DMS79 treated with DMSO at 0.1 percent for 48 hours (cell line): ENCODE measurements at places on chromosomes 7 and 10.
A peak's percentile ranks its signal among the peaks of the same experiment; 100 is the strongest.

DNA sequence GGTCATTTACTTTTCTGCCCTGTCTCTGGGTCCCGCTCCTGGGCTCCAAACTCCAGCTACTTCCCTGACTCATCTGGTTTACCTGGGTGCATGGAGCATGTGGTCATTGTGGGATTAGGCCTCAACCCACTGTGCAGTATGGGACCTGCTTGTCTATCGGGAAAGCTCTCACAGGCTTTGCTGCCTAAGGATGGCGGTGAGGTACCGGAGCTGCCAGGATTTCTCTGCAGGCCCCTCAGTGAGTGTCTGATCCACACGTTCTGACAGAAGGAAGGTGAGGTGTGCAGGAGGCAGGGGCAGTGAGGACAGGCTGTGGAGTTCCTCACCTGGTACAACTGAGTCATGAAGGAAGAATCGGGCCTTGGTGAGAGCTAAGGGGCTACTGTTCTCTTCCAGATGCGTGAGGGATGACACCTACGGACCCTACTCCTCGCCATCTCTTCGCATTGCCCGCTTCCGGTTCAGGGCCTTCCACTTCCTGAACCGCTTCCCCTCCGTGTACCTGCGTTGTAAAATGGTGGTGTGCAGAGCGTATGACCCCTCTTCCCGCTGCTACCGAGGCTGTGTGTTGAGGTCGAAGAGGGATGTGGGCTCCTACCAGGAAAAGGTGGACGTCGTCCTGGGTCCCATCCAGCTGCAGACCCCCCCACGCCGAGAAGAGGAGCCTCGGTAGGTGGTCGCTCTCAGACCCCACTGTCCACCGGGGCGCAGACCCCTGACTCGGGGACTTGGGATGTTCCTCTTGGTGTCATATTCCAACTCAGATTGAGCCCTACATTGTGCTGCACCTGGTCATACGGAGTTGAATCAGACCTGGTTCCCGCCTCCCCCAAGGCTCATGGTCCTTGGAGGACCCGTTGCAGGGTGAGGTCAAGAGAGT, 56.7 kb downstream of the C10orf120 start:
- no peak for DNase-seq

DNA sequence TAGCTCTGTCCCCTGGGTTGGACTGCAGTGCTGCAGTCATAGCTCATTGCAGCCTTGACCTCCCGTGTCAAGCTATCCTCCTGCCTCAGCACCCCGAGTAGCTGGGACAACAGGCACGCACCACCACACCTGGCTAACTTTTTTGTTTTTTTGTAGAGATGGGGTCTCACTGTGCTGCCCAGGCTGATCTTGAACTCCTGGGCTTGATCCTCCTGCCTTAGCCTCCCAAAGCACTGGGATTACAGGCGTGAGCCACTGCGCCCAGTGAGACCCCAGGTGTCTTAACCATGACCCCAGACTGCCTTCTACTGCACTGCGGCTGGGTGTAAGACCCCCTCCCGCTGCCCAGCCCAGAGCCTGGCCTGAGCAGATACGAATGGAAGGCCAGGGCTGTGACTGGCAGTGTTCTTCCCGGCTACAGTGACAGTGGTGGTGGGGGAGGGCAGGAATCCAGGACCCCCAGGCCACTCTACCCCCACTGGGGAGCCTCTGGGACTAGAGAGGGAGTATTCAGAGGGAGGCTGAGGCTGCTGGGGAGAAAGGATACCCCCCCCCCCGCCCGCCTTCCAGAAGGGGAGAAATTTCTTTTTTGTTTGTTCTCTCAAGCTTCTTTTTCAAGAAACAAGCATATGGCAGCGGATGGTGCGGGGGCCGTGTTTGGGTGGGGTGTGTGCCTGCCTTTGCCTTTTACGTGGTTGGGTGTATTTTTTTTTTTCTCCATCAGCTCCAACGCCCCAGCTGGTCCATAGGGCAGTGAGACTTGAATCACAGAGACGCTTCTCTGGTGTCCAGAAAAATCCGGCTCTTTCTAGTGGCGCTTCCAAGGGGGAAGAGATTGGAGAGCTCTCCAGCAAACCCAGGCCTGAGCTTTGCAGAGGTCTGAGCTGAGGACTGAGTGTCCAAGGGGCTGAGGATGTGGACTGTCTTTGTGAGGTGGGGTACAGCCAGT, 36.6 kb downstream of the GTF2IRD1 start:
- no peak for DNase-seq

DNA sequence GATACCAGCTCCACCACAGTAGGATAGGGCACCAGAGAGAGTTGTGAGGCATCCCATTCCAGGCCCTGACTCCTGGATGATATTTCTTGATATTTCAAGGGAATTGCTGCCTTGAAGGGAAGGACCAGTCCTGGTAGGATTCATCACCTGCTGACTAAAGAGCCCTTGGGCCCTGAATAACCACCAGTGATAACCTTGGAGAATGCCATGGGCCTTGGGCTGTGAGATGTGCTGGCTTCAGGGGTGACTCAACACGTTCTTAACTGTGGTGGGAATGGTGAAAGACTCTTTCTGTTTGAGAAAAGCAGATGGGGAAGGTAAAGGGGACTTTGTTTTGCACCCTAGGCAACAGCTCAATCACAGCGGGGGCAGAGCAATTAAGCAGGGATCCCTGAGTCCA, 21.4 kb upstream of the ASZ1 start:
- no peak for DNase-seq

- DNase-seq: no peak
Measured at GRCh38 chr10:33132626-33133025, 174.6 kb upstream of the ITGB1 start.

DNA sequence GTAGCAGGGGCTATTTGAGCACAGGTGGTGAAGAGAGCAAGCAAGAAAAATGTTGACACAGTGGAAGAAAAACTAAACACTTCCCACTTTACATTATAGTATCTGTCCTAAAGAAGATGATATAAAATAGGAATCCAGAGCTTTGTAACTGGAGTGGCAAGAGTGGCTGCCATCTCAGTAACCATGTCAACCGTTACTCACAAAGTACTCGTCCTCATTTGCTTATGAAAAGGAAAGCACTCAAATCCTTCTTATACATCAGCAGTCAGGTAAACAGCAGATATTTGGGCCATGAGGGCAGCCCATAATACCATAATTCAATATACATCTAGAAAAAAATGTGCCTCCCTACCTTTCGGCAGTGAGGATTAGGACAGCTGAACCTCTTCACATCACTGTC, 70.1 kb downstream of the RNF216 start:
- DNase-seq: no peak

DNA sequence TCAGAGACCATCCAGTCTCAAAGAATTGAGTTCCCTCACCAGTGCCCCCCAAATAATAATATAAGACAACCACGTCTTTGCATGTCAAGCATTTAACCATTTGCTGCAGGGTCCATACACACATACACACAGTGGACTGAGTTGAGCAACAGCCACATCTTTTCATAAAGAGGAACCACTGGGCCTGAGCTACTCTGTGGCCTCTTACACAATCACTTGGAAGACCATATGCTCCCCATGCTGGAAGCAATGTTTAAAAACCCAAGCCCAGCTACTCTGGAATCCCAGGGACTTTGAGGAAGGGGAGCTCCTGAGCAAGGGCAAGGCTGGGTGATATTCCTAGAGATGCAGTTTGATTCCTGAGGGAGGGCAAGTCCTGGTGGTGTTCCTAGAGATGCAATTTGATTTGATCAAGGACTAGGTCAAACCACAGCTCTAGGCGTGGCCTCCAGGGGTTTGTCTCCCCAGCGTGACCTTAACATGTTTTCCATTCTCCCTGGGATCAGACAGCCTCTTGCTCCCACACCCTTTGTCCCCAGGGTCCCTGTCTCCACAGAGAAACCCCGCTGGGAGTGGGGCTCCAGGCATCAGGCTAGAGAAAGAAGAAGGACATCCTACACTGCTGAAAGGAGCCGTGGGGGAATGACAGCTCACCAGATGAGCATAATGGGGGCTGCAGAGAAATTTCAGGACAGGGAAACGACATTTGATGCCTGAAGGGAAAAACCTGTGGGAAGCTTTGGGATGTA, 376.2 kb upstream of the MGMT start:
- DNase-seq: no peak

- DNase-seq: no peak
Measured at GRCh38 chr10:76981251-76981650, 656.4 kb downstream of the KCNMA1 start.

DNA sequence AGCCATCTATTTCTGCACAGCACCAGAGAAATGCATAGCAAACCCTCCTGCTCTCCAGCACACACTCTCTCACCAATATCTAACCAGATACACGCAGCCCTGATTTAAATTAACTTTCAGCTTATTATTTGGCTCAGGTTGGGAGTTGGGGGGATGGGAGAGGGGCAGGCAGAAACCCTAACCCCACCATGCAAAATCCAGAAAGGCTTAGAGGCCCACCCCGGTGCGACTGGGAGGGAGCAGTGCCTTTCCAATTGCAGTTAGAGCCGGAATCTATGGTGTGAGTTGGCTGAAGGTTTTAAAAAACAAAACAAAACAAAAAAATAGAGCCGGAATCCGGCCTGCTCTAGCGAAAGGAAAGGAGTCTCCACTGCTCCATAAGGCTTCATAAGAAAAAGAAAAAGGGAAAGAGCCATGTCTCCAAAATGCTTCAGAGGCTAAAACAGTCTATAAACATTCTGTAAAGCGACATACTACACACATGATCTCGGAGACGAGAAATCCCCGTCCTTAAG, 2.9 kb downstream of the IGF2BP3 start:
- peak; percentile 52 for DNase-seq

- no peak for DNase-seq
Measured at GRCh38 chr10:60368875-60369546, 20.7 kb downstream of the ANK3 start.

DNA sequence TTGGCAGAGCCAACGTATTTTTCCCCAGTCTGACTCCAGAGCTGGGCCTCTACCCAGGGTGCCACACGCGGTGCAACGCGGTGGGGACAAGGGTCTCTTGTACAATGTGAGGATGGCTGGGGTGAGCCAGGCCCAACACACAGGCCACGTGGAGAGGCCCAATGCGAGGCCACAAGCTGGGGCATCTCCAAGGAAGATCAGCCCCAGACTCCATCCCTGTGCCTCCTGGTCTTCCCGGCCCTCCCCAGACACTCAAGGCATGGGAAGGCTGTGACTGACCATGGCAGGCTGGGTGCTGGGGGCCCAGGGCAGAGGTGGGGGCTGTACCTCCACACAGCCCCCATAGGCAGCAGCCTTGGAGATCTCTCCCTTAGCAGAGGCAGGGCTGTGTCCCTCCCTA, 135.3 kb upstream of the FAM20C start:
- no peak for DNase-seq

DNA sequence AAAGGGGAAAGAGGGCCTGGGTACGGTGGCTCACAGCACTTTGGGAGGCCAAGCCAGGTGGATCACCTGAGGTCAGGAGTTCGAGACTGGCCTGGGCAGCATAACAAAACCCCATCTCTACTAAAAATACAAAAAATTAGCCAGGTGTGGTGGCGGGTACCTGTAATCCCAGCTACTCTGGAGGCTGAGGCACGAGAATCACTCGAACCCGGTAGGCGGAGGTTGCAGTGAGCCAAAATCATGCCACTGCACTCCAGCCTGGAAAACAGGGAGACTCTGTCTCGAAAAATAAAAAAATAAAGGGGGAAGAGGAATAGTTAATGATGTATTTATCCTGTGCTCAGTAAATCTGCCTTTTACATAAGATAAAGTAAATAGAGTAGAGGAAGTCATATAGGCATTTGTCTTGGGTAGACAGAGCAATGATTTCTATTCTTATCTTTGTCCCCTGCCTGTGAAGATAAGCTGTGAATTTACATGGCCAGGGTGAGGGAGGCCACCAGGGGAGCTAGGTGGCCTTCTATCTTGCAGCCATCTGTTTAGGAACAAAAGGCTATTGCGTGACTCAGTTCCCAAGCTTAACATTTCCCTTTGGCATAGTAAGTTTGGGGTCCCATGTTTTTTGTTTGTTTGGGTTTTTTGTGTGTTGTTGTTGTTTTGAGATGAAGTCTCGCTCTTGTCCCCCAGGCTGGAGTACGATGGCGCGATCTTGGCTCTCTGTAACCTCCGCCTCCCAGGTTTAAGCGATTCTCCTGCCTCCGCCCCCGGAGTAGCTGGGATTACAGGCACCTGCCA, 73.2 kb upstream of the GTF2I start:
- DNase-seq: no peak

GRCh38 chr7:144109283-144109682, at the start of gene OR2A2:
Gene OR2A2, plus strand, starts transcription at chr7:144109583. Its CDS starts 0 bp downstream, at chr7:144109583.
- DNase-seq: no peak

DNA sequence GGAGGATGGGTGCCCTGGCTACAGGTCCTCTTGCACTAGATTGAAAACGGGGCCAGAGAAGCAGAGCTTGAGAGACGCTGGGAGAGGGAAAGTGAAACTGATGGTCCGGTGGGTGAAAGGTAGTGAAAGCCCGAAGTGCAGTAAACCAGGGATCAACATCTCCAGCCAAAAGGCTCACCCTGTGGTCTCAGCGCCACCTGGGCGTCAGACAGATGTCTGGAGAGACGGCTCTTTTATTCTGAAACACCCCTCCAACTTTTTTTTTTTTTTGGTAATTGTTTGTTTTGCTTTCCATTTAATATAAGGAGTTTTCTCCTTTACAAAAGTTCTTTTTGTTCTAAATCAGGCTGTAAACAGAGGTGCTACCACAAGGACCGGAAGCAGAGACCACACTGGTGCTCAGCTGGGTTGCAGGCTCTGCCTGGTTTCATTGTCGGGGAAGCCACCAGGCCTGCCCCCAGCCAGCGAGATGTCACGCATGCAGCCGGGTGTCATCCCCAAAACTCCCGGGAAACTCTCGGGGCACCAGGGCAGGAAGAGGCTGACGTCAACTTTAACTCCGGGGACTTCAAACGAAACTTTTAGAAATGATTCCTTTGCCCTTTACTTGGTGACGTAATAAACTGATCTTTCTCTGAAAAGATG, 11.2 kb downstream of the IL2RA start:
- DNase-seq: peak; percentile 8

DNA sequence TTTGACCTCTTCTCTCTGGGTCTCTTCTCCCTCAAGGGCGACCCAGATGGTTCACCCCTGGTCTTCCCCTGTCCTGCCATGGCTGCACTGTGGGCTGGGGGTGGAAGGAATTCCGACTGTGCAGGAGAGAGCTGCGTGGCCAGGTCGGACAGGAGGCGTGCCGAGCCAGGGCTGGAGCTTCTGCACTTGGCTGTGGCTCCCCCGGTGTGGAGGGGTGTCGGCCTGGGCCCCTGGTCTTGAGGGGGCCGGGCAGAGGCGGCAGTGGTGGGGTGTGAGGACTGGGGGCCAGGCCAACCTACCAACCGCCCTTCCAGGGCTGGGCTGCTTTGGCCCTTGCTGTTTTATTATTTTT, 74.9 kb upstream of the SHH start:
- no peak for DNase-seq

GRCh38 chr7:114962441-114962840, 40.5 kb downstream of the MDFIC start:
- no peak for DNase-seq

- no peak for DNase-seq
Measured at GRCh38 chr7:149277871-149278270, 15.9 kb downstream of the ZNF783 start.

DNA sequence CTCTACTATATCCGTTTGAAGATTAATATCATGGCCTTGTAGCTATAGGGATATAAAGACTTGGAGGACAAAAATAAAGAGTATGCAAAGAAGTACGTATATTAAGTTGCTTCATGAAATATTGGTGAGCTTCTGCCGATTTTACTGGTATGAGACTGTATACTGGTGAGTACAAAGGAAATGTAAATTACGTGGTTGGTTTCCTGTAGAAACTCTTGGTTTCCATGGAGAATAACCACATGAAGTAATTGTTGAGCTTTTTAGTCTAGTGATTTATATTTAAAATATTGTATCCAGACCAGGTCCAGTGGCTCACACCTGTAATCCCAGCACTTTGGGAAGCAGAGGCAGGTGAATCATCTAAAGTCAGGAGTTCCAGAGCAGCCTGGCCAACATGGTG, 32.2 kb upstream of the GLI3 start:
- DNase-seq: no peak

- no peak for DNase-seq
Measured at GRCh38 chr7:25849500-25850184, 302.4 kb upstream of the NFE2L3 start.
